ENCODE measurements at places on chromosomes 7 and 10.

GRCh38 chr10:132588301-132589013 is 50.9 kb downstream of the INPP5A start:
- DNase-seq = no peak

- DNase-seq = no peak
Measured at GRCh38 chr7:29424295-29424983, 139.2 kb upstream of the PRR15 start.

GRCh38 chr10:114334301-114334700 is 70.0 kb downstream of the AFAP1L2 start:
- DNase-seq = no peak

- no peak for DNase-seq
Measured at GRCh38 chr7:35522697-35523096, 172.2 kb downstream of the HERPUD2 start.

DNA sequence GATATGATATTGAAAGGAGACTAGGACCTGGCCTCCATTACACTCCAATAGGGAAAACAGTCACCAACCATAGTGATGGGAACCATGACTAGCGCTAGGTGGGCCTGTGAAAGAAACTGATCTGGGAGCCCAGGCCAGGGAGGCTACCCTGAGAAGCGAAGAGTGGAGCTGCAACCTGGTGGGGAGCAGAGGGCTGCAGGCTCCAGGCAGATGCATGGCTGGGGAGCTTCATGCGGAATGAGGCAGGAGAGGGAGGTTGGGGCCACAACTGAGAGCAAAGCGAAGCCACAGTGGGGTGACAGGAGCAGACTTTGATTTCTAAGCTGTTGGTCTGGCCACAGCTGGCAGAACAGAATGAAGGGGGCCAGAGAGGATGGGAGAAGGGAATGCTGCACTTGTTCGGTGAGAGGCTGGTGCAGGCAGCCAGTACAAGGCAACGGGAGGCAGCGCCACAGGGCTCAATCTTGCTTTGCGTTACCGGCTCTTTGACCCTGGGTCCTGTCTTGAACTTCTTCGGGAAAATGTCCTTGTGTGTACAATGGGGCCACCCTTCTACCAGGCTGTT is 88.4 kb downstream of the TACC2 start:
- DNase-seq = no peak

DNA sequence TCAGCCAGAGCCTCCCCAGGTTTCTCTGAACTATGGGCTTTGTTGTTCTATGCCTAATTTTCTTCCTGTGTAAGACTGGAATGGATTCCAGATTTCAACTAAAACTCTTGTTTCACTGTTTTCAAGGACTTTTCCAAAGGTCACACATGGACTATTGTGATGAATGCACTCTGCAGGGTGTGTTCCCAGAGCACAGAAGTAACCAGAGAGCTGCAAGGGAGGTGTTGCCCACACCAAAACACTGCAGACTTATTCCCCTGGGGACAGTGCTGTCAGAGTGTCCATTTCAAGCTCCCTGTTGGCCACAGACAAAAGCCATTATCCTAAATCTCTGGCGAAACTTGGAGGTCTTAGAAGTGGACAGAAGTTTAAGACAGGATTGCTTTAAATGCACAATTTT is 231.6 kb downstream of the TRIL start:
- DNase-seq = no peak

DNA sequence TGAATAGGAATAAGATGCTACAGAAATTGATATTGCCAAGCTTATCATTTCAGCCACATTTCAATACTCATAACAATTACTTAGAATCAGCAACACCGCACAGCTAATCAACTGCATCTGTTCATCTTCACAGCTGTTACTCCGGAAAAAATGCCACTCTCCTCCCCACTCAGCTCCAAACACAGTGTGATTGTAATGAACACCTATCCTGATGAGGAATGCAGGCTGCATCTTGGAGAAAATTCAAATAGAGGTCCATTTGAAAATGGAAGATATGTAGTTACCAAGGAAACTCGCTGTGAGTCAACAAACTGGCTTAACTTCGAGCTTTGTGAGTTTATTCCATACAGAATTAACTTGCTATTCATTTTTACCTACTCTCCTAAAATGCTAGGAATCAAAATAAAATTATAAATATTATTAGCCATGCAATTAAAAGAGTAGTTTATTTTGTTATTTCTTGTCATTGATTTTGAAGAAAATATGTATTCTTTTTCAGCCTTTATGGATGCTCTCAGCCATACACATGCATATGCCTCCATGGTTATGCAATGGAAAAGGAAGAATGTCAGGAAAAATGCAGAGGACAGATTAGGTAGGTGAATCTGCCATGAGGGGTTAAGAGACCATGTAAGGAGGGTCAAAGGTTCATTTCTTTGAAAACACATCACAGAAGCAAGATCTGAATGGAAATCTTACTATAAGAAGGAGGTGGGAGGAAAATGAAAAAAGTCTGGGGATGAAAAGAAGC is 267.2 kb downstream of the POM121L12 start:
- DNase-seq = no peak

DNA sequence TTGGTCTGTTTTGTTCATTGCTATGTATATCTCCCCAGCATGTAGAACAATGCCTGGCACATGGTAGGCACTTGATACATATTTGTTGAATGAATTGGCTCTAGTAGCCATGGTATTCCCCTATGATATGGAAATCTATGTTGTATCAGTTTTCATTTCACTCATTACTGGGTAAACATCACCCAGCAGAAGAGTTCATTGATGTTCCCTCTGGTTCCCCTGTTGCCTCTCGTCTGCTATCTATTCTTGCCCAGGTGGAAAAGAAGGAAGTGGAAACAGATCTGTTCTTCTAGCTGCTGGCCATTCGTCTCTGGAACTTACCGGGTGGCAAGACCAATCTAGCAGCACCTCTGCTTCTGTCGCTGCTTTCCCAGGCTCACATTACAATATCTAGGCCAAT is 71.5 kb downstream of the LRRC4 start:
- no peak for DNase-seq

DNA sequence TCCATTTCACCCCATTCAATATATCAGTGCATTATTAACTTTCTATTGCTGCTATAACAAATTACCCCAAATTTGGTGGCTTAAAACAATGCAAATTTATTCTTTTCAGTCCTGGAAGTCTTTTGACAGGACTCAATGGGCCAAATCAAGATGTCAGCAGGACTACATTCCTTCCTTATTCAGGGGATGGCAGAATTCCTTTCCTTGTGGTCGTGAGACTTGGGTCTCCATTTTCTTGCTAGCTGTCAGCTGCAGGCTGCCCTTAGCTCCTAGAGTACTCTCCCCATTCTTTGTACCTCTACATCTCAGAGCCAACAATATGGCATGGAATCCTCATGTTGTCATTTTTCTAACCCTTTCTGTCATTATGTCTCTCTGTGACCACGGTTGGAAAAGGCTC is 310.6 kb downstream of the HDAC9 start:
- DNase-seq = no peak

GRCh38 chr10:52780391-52781155 is 8.0 kb upstream of the MBL2 start:
- DNase-seq = no peak

GRCh38 chr7:132138817-132139216 is 437.5 kb downstream of the PLXNA4 start:
- no peak for DNase-seq

DNA sequence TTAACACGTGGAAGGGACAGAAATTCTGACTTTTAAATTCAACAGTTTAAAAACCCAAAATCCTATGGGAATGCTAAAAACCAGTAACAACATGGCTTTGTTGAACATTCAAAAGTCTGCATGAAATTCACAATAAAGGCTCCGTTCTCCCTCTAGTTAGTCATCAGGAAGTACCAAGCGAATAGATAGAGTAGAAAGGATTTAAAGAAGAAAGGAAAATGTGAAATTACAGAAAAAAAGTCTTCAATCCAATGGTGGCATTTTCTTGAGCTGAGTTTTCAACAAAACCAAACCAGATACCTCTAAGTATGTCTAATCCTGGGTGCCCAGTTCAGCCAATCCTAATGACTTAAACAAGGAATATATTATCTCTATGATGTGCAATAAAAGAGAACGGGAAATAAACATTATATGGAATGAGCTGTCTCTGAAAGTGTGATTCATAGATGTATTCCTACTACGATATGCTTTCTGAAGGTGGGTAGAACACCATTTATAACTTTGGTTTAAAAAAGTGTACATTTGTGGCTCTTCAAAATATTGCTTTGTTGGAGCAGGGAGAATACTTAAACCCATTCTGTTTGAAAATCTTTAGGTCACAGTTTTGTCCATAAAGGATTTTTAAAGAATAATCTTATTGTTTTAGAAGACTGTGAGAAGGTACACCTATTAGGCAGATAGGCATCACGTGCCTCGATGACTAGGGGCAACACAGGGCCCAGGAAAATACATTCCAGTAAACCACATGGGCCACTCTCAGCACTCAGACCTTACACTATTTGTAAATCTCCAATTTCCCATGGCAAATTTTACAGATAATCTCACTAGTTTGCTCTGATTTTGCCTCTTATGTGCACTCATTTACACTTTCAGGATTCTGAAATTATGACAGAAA is 87.7 kb downstream of the CUBN start:
- DNase-seq = no peak

DNA sequence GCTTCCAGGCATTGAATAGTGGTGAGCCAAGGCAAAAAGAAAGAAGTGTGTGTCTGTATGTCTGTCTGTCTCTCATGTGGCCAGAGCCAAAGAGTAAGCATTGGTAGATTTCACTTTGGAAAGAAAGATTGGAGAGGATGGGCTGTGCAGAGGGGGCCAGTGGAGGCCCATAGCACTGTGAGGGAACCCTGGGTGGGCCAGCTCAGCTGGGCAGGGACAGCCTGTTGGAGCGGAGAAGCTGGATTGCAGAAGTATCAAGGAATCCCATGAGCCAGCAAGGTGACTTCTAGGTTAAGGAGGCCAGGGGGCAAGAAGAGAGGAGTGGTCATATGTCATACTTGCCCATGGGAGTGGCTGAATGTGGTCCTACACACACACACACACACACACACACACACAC is 1.5 kb upstream of the GRID1 start:
- DNase-seq = no peak

DNA sequence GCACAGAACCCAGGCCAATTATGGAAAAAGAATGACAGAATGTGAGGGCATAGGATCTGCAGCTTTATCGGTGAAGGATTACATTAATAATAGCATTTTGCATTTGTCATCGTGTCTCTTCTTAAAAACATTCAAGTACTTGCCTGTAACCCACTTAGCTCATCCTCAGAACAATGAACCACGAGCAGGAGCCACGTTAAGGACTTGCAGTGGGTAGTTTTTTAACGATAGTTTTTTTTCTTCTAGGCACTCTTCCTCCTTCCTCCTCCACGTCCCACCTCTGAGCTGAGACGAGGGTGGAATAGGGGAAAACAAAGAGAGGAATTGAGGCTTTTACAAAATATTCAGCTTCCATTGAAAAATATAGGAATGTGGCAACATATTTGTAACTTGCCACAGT is 27.1 kb downstream of the CDHR3 start:
- no peak for DNase-seq

DNA sequence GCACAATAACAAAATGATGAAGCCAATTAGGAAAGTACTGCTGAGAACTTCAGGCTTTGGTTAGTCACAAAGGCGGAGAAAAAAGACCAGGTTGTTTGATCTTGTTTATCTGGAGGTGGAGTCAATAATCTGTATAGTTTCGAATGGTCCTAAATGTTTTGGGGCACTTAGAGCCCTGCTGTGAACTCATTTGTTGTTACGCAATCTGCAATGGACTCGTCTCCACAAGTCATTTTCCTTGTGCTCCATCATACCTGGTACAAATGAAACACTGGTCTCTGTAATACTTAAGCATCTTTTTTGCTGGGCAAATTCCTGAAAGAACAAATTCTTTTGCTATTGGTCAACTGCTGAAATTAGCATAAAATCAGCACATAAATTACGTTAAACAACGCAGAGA is 430.5 kb downstream of the GATA3 start:
- no peak for DNase-seq

DNA sequence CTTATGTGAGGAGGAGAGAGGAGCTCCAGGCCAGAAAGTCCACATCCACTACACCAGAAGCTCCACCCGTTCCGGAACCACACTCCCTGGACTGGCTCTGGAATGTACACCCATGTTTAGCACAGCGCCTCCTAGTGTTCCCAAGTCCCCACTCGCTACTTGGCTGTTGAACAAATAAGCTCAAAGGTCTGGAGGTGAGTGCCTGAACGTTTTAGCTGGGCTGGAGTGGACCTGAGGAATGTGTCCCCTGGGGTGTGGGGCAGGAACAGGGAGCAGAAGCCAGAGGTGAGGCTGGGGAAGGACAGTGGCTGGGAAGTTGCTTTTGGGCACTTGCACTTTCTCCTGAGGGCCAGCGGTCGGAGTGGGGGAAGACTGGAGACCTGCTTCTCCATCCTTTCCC is 164.1 kb upstream of the CDCA7L start:
- DNase-seq = no peak

DNA sequence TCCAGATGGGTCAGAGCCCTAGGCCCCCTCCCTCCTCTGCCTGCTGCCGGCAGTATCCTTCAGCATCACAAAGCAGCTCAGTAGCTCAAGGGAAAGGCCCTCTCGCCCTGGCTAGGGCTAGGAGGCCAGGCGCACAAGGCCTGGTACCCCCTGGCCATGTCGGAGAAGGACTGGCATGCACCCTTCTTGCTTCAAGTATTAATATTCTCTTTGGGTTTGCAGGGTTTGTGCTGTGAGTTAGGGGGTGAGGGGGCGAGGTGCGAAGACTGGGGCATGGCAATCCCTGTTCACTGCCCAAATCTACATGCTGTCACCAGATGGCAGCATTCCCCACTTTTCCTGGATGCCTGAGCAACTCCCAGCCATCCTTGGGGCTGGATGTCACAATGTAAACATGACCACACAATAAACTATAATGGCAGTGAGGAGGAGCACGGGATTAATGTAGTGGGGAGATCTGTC is 105.2 kb downstream of the NEURL1 start:
- DNase-seq = no peak

DNA sequence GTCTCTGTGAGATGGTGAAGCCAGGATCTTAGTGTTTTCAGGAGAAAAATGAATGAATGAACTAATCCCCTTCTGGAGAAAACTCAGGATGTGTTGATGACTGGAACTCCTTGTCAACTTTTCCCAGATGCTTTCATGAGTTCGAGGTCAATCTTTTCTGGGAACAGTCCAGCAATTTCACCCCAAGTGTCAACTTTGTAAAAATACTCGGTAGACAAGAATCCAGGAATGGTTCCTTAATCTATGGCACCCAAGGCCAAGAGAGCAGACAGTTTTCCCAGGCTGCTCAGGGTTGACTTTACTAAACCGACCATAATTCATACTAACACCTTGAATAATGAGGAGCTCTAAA is 31.1 kb upstream of the LYZL1 start:
- DNase-seq = no peak

- no peak for DNase-seq
Measured at GRCh38 chr7:127689194-127689772, 37.3 kb downstream of the SND1 start.

- DNase-seq = no peak
Measured at GRCh38 chr10:90293616-90294015, 564.2 kb downstream of the HTR7 start.

Measured in activated CD4-positive, alpha-beta T cell treated with anti-CD3 and anti-CD28 coated beads for 1 hour (primary cell).